Glutamatergic neuron (in vitro differentiated cells): ENCODE measurements at places on chromosomes 2 and 18. TPM values are rescaled to one million over a fixed set of nuclear protein-coding genes. Genes with fewer than 3 reads are reported as not detected.
A peak's percentile ranks its signal among the peaks of the same experiment; 100 is the strongest.

GRCh38 chr2:189454009-189454408, 12.7 kb downstream of the WDR75 start:
- no peaks in the 10 kb centered on the region for H3K36me3 ChIP-seq
- H3K27ac ChIP-seq: no peak overlapping the region
- DNase-seq: no peak
- no peaks in the 10 kb centered on the region for H3K4me1 ChIP-seq
- H3K4me3 ChIP-seq: no peak overlapping the region
- peaks cover 2% of the 10 kb centered on the region for H3K27me3 ChIP-seq

DNA sequence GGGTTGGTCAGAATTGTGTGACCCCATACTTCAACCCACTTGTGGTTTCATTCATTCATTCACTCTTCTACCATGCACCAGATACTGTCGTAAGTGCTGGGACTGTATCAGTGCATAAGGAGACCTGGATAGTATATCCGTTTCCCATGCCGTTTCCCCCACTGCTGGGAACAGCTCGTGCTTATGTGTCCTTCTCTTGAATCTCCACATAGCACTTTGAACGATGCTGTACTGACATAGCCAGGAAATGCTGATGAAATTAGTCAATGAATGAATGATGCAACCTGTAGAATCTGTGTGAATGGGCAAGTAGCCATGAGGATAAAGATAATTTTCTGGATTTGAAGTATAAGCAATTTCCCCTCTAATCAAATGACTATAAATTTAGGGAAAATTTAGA, 276.1 kb downstream of the BCL2 start:
- no peak overlapping the region for H3K4me3 ChIP-seq
- peaks cover 4% of the 10 kb centered on the region for H3K36me3 ChIP-seq
- peaks cover 1% of the 10 kb centered on the region for H3K27me3 ChIP-seq

GRCh38 chr2:3669656-3670055, 11.7 kb downstream of the ALLC start:
- H3K4me3 ChIP-seq: no peak overlapping the region
- no peak for DNase-seq
- H3K27me3 ChIP-seq: no peaks in the 10 kb centered on the region
- peaks cover 4% of the 10 kb centered on the region for H3K36me3 ChIP-seq

DNA sequence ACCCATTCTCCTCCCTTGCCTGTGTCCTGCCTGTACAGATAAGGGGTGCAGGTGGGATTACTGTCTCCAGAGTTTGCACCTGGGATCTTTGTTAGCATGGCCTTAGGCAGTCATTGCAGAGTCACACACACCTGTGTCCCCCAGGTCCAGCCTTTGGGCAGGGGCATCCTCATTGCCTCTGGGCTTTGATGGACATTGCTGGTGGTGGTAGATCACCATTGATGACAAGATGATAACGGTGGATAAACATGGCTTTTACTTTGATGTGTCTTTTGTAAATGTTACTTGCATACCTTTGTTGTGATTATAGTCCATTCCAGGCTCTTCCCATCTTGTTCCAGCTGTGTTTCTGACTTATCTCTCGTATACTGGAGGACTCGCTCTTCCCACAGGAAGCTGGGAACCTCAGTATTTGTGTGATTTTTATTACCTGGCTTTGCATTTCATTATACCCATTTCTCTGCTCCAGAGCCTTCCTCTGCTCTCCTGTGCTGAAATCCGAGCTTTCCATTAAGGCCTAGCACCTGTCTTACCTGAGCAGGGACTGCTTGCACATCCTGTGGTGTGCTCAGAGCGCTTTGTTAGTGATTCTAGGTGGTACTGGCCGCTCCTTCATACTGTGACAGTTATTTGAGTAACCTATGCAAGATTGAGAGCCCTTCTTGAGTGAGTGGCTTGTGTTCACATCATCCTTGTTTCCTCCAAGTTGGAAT, 79.2 kb downstream of the PTPRM start:
- H3K36me3 ChIP-seq: peaks cover 15% of the 10 kb centered on the region
- no peak for DNase-seq
- no peaks in the 10 kb centered on the region for H3K27me3 ChIP-seq
- H3K27ac ChIP-seq: no peak overlapping the region
- H3K4me3 ChIP-seq: no peak overlapping the region

DNA sequence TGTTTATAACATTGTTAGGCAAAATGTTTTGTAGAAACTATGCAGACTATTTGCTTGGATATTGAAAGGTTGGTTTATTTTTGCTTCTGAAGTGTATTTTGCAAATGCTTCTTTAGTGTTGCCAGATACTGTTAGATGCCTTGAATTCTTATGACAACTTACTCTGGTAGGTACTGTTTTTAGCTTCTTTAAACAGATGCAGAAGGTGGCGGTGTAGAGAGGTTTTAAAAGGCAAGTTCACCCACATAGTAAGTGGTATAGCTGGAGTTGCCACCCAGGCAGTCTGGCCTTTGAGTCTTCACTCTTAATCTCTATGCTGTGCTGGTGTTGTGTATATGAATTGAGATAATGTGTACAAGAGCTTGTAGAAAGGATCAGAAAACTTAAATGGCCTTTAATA, 3.6 kb downstream of the PCYOX1 start:
- H3K27ac ChIP-seq: no peak overlapping the region
- H3K4me1 ChIP-seq: peaks cover 17% of the 10 kb centered on the region
- no peak for DNase-seq
- peaks cover 13% of the 10 kb centered on the region for H3K36me3 ChIP-seq

DNA sequence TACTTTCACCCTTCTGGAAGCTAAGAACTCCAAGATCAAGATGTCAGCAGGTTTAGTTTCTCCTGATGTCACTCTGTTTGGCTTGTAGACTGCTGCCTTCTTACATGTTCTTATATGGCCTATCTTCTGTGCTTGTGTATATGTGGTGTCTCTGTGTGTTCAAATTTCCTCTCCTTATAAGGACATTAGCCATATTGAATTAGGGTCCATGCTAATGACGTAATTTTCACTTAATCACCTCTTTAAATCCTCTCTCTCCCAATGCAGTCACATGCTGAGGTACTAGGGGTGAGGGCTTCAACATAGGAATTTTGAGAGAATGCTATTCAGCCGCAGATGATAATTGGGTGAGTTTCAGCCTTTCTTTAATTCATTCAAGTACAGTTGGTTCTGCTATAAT, 458.3 kb upstream of the SYT4 start:
- H3K27me3 ChIP-seq: peaks cover 1% of the 10 kb centered on the region
- H3K36me3 ChIP-seq: no peaks in the 10 kb centered on the region
- H3K4me3 ChIP-seq: no peak overlapping the region
- H3K4me1 ChIP-seq: no peaks in the 10 kb centered on the region

Gene UGT1A5
- not detected for total RNA-seq

- no peak overlapping the region for H3K27ac ChIP-seq
- no peaks in the 10 kb centered on the region for H3K36me3 ChIP-seq
- H3K4me1 ChIP-seq: peaks cover 4% of the 10 kb centered on the region
- no peak for DNase-seq
Measured at GRCh38 chr2:157866666-157867642, 9.2 kb downstream of the ACVR1 start.

DNA sequence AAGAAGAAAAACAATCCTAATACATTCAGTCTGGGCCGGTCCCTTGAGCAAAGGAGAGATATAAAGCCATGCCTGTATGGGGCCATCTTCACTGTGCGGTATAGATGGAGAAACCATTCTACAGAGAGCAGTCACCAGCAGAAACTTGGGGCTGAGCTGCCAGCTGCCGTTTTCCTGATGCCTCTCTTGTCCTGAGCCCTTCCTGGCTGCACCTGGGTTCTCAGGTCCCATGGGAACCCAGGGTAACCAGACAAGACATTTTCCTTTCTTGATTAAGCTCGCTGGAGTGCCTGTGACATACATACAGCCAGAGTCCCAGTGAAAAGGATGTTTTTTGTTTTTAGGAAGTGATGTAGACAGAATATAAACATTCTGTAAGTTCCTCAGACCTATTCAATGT, 5.3 kb upstream of the METTL21A start:
- peak overlapping the region; percentile 94 for H3K27ac ChIP-seq
- peak; percentile 82 for DNase-seq
- peak overlapping the region; percentile 72 for H3K4me3 ChIP-seq
- H3K4me1 ChIP-seq: peaks cover 12% of the 10 kb centered on the region
- no peaks in the 10 kb centered on the region for H3K36me3 ChIP-seq

DNA sequence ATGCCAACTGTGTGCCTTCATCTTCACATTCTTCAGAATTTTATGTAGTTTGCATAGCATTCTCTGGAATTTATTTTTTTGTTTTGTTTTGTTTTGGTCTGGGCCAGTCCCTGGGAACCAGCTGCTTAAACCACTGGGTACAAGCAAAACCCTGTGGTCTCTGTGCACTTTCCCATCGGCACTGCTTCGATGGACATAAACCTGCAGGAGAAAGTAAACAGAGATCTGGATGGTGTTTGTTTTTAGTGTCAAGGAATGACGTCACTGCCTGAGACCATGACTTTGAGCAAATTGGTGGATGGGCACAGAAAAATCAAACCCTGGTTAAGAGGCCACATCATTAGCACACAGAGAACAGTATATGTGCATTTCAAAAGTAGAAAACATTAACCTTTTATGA, 64.7 kb upstream of the RASGRP3 start:
- H3K36me3 ChIP-seq: peaks cover 7% of the 10 kb centered on the region
- no peak for DNase-seq
- no peaks in the 10 kb centered on the region for H3K4me1 ChIP-seq
- H3K27me3 ChIP-seq: no peaks in the 10 kb centered on the region

DNA sequence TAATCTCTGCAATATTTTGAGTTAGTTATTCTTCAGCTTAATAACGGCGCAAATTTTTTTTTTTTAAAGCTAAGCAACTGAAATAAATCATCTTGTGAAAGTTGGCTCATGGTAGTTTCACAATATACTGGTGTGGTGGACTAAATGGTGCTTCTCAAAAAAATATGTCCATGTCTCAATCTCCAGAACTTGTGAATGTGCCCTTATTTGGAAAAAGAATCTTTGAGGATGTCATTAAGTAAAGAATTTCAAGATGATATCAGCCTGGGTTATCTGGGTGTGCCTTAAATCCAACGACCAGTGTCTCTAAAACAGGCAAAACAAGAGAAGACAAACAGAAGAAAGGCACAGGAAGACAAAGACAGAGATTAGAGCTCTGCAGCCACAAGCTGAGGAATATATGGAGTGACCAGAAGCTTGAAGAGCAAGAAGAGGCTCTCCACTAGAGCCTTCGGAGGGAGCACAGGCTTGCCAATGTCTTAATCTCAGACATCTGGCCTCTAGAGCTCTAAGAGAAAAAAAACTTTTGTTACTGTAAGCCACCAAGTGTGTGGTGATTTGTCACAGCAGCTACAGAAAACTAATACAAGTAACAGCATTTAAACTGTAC, 71.4 kb downstream of the HNMT start:
- no peaks in the 10 kb centered on the region for H3K27me3 ChIP-seq
- H3K36me3 ChIP-seq: no peaks in the 10 kb centered on the region
- DNase-seq: no peak
- no peak overlapping the region for H3K4me3 ChIP-seq

Gene SFTPB
- total RNA-seq: not detected

DNA sequence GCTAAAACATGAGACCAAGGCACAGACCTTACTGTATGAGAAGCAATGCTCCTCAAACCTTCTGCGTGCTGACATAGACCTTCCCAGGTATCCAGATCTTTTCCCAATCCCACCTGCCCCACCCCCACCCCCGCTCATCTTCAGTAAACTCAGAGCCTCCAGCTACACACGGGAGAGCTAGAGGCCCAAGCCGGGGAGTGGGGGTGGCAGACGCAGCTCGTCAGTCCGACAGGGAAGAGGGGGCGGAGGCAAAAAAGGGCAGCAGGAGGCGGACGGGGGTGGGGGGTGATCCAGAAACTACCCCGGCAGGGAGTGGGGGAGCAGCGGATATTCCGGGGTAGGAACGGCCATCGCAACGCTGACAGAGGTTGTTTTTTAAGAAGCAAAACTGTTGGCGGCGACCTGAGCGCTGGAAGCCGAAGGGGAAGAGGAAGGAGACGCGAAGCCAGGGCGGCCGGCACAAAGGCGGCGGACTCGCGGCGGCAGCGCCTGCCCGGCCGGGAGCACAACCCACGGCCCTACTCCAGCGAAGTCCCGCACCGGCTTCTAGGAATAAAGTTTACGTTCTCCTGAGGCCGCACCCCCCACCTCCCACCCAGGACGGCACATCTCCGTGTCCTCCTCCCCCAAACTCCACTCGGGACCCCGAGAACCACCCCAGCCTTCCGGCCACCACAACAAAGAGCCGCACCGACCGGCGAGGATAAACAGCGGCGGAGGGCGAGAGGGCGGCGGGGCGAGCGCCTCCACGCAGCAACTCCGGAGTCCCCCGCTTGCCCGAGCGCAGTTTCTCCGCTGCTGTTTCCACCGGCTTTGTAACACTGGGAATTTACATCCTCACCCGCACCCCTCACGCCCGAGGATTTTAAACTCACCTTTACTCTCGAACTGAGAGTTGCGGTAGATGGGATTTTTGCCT, 722 bp downstream of the BAZ2B start:
- H3K27ac ChIP-seq: peak overlapping the region; percentile 99
- H3K4me1 ChIP-seq: peaks cover 13% of the 10 kb centered on the region

- no peak for DNase-seq
- H3K36me3 ChIP-seq: peaks cover 10% of the 10 kb centered on the region
- H3K27ac ChIP-seq: no peak overlapping the region
- H3K4me3 ChIP-seq: no peak overlapping the region
- H3K4me1 ChIP-seq: no peaks in the 10 kb centered on the region
Measured at GRCh38 chr18:486929-487740, 13.4 kb downstream of the COLEC12 start.

- no peak overlapping the region for H3K4me3 ChIP-seq
- no peaks in the 10 kb centered on the region for H3K36me3 ChIP-seq
- peaks cover 2% of the 10 kb centered on the region for H3K27me3 ChIP-seq
- peaks cover 2% of the 10 kb centered on the region for H3K4me1 ChIP-seq
Measured at GRCh38 chr2:118807668-118808428, 39.6 kb downstream of the EN1 start.

GRCh38 chr2:147311058-147311430, 533.8 kb upstream of the ACVR2A start:
- H3K4me3 ChIP-seq: no peak overlapping the region
- H3K27me3 ChIP-seq: no peaks in the 10 kb centered on the region
- no peaks in the 10 kb centered on the region for H3K36me3 ChIP-seq
- no peak for DNase-seq

GRCh38 chr2:205133544-205133943, 548.8 kb upstream of the NRP2 start:
- H3K4me3 ChIP-seq: no peak overlapping the region
- no peaks in the 10 kb centered on the region for H3K36me3 ChIP-seq
- H3K27ac ChIP-seq: no peak overlapping the region
- no peaks in the 10 kb centered on the region for H3K4me1 ChIP-seq

Gene CKAP2L
- 3.3 TPM for total RNA-seq

DNA sequence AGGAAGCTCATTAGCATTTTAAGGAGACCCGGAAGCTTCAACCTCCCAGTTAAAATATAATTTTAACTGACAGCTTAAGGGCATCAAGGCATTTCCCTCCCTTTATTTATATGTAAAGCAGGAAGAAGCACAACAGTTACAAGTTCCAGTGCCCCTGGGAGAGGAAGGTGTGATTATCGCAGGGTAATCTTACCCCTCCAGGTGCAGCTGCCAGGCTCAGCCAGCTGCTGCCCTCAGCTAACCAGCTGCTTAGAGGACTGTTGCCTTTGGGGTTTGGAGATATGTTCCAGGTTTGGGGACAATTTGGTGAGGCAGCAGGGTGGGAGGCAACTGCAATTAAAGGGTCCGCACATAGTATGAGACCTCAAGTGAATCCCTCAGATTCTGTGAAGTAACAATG, 55.3 kb upstream of the SETBP1 start:
- H3K4me1 ChIP-seq: peaks cover 5% of the 10 kb centered on the region
- H3K27me3 ChIP-seq: no peaks in the 10 kb centered on the region
- no peaks in the 10 kb centered on the region for H3K36me3 ChIP-seq
- no peak for DNase-seq
- H3K27ac ChIP-seq: no peak overlapping the region
- H3K4me3 ChIP-seq: no peak overlapping the region

Gene GALNT14
- 14.4 TPM for total RNA-seq

Gene STPG4
- total RNA-seq: 1.3 TPM

Gene RGPD5
- total RNA-seq: 88.5 TPM

Gene IRS1
- total RNA-seq: 8.1 TPM
